ENCODE measurements at places on chromosomes 11 and 22.
A peak's percentile ranks its signal among the peaks of the same experiment; 100 is the strongest.

DNA sequence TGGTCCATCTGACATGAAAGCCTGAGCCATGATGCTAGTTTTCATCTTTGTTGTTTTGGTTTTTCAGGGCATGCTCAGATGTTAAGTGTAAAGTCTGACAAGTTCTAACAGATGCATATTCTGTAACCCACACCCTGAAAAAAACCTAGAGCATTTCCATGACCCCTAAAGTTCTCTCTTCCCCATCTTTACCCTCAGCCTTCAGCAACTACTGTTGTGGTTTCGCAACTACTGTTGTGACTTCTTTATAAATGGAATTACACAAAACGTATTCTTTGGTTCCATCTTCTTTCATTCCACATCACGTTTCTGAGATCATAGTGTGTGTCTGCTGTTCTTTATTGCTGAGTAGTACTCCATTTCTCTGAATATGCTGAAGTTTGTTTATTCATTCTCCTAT lies 65.1 kb upstream of the LDLRAD3 start:
- no peak for DNase-seq

GRCh38 chr11:35281169-35281688 lies 138.1 kb downstream of the SLC1A2 start:
- DNase-seq = no peak

DNA sequence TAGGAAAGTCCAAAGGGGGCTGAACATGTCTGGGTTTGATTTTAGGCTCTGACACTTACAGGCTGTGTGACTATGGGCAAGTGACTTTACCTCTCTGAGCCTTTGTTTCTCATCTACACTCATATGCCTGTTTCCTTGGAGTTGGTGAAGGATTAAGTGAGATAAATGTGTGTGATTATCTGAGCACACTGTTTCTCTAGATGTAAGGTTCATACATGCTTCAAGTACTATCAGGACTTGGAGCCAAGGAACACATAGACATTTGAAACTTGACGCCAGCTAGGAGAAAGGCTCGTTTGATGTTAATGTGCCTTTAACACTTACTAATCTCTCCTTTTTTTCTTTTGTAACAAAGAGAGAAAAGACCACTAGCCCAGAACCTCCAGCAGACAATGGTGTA lies 9.7 kb downstream of the CRYBB1 start:
- DNase-seq = no peak

DNA sequence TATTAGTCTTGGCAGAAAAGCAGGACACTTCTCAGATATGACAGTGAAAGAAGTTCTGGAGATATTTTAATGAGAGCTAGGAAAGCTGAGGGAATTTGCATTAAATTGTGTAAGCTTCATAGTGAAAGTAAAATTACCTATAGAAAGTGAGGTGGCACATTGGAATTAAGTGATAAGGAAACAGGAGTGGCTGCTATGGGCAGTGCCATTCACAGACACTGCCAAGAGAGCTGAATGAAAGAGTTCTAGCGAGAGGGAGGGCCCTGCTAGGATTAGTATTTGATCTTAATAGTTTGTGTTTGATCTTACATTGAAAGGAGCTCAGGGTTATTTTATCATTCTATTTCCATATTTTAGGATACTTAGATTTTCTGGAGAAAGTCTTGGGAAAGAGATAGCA lies 351.9 kb downstream of the DDX10 start:
- DNase-seq = no peak

DNA sequence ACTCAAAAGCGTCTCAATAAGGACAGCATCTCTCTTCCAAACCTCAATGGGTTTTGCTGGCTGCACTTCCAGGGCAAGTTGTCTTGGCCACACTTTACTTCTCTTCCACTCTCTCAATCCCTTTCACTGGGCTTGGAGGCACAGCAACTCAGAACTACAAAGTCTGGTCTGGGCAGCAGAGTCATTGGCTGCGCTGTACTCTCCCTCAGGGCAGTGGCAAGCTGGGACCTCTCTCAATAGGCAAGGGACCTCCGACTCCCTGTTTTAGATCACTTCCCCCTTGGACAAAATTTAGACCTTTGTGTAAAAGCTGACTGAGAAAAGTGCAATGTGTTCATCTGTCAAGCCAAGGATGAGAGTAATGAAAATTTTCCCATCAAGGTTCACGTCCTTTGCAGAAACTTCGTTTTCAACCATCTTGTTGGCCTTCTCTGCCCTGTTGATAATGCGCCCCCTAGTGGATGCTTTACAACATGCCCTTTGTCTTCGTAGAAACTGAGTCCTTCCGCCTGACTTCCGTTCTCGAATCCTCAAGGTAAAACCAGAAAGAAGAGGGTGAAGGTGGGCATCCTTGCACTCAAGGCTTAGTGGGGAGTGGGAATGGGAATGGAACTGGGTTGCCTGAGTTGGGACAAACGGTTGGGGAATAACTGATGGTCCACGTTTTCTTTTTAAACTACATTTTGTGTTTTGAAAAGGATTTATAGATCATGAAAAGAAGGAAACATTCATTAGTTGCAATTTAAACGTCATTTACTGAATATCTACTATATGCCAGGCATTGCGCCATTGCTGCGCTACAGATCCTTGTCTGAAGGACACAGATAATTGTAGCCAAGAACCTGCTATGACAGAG lies 99.1 kb downstream of the CD44 start:
- peak; percentile 54 for DNase-seq

DNA sequence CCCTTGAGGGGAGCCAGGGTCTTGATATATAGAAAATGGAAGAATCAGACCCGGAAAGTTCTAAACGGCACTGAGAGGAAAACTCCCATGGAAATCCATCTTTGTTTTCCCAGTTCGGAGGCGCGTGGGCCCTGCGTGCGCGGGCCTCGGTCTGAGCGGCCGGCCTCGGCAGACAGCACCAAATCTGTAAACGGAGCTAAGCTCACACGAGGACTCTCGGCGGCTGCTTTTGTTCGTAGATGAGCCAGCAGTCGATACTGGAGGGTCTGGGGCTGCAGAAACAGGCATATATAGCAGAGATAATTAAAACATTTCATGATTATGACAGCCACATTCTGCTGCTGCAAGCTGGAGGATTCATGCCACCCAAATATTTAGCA lies 68.5 kb upstream of the PPARA start:
- DNase-seq = no peak

GRCh38 chr11:133982151-133982550 lies 25.4 kb upstream of the IGSF9B start:
- no peak for DNase-seq

DNA sequence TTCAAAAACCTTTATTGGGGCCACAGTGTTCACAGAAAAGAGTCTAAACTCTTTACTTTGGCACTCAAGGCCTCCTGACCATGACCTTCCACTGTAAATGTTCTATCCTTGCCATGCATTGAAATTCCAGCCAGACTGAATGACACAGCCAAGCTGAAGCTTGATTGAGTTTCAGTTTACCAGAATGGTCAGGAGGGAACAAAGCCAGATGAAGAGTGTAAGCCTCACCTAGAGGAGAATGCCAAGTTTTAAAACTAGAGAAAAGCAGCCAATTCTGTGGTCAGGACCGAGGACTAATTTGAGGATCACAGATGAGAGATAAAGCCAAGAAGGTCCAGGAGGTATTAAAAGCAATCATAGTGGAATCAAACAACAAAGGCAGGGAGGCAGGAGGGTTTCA lies 215.3 kb downstream of the KCNA4 start:
- no peak for DNase-seq

- no peak for DNase-seq
Measured at GRCh38 chr11:12867531-12867930, 141.6 kb upstream of the RASSF10 start.

DNA sequence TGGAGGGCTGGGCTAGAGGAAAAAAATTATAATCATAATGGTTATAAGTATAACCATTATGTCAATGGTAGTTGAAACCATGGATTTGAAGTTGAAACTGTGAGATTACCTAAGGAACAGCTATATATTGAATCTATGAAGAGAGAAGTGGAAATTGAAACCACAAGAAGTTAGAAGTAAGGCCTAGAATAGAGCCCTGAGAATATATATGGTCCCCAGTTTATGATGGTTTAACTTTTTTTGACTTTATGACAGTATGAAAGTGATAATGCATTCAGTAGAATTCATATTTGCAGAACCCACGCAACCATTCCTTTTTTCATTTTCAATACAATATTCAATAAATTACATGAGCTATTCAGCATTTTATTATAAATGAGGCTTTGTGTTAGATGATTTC lies 15.0 kb downstream of the AASDHPPT start:
- no peak for DNase-seq

GRCh38 chr11:116859175-116859574 lies 21.8 kb upstream of the APOA1 start:
- DNase-seq = no peak

DNA sequence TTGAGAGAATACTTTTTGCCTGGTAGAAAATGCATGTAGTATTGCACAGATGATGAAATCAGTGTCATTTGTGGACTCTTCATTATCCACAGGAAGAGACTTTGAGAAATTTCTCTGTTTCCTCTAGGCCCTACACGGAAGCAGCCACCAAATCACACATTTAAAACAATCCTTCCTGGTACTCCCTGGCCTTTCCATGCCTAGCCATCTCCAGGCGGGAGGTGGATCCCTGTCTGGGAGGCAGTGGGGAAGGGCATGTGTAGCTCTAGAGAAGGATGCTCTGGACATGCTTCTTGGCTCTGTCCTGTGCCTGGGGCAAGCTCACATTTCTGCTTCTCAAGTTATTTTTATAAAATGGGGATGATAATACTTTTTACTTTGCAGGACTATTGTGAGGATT lies 114.1 kb downstream of the ADAMTS15 start:
- DNase-seq = no peak

DNA sequence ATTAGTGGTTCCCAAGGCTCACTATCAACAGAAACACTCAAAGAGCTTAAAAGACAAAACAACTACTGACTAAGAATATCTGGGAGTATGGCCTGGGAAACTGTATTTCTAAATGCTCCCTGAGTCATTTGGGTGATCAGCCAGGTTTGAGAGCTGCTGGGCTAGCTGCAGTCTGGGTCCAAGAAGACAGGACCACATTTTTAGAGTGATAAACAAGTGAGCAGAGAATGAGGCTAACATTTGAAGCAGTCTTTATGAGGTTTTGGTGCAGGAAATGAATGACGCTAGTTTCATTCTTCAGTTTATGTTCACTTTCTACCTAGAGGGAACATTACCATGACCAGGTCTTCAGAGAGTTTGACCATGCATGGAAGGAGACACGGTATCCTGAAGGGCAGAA lies 97.7 kb downstream of the TEAD1 start:
- no peak for DNase-seq

DNA sequence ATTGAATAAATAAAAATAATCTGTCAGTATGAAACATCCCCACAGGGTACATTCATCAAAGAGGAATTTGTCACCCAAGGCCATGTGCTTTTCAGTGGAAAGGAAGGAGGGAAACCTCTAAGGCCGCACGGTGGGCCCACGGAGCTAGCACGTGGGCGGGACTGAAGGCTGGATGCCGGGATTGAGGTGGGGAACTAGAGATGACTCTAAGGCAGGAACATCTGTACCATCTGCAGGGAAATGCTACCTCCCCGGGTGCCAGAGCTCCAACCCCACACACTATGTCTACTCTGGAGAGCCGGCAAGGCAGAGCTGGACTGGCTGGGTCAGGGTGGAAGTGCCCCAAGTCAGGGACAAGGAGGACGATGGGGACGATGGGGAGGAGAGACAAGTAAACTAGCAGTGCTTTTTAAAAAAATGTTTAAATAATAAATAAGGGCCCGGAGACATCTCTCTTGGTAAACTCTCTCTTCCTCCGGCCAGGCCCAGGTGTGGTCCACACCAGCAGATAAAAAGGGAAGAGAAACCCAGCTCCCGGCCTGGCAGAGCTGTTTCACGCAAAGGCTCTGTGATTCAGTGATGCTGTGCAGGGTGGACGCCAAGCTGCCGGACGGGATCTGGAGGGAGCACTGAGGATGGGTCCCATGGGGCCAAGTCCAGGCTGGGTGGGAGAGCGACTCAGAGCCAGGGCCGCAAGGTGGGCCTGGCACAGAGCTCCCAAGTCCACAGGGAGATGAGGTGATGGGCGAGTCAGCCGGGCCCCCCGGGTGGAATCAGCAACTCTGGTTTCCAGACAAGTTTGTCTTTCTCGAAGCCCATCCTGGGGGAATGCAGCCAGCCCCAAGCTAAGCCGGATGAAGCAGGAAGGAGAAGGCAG lies 5.8 kb downstream of the LIF start:
- DNase-seq = no peak

DNA sequence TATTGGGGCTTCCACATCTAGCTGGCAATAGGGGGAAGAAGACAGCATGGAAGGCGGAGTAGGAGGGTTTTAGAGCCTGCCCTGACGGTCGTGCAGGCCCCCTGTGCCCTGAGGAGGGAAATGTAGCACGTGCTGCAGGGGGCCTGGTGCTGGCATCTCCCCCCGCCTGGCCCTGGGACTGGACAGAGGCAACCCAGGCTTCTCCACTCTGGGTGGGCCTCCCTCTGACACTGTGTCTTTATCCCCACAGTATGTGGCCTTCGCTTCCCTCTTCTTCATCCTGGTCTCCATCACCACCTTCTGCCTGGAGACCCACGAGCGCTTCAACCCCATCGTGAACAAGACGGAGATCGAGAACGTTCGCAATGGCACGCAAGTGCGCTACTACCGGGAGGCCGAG lies 36.8 kb downstream of the KCNC1 start:
- DNase-seq = no peak

Data from iPS DF 19.7 (cell line).